AG10803 (cell line): ENCODE measurements at places on chromosomes 2 and 18.

- no peak for DNase-seq
Observed at GRCh38 chr2:29112379-29112778, 2.8 kb upstream of the CLIP4 start.

DNA sequence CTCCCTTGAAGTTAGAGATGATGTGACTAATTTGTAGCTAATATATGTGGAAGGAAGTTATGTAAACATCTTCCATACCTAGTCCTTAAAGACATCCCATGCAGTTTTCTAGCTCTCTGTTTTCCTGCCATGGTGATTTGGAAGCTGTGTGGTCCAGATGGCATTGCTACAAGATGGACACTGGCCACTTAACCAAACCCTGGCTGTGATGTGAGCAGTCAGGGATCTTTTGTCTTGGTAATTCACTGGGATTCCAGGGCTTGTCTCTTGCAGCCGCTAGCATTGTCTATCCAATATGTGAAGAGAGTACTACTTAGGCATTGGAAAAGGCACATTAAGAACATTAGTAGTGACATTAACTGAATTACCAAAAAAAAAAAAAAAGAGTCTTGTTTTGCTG is 139.9 kb upstream of the DOCK10 start:
- DNase-seq, result no peak

- no peak for DNase-seq
Observed at GRCh38 chr2:121254748-121255147, 30.3 kb downstream of the TFCP2L1 start.

GRCh38 chr2:117714110-117714509 is 100.4 kb upstream of the DDX18 start:
- DNase-seq, result no peak

DNA sequence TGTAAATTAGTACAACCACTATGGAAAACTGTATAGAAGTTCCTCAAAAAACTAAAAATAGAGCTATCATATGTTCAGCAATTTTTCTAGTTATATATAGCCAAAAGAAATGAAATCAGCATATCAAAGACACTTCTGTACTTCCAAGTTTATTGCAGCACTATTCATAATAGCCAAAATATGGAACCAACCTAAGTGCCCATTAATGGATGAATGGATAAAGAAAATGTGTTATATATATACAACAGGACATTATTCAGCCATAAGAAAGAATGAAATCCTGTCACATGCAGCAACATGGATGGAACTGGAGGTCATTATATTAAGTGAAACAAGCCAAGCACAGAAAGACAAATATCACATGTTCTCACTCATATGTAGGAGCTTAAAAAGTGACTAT is 112.6 kb downstream of the MDH1 start:
- DNase-seq, result no peak

DNA sequence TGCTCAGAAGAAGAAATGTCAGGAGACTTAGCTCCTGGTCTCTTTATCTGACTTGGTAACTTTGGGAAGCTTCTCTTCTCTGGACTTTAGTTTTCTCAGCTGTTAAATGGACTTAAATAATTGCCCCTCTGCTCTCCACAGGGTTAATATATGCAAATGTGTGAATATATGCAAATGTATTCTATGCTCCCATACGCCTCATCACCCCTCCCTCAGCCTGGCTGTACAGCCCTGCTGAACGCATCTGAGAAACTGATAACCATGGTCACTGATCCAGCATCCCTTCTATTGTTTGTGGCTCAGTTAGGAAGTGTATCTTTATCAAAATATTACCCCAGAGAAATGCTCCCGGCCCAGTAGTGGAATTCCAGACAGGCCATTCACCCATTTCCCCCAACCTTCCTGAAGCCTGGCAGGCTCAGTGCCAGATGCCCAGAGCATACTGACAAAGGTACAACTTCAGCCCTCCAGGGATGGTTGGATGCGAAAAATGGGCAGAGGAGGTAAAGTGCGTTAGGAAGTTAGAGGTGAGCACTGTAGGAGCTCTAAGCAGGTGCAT is 103.4 kb downstream of the DYSF start:
- DNase-seq, result no peak

DNA sequence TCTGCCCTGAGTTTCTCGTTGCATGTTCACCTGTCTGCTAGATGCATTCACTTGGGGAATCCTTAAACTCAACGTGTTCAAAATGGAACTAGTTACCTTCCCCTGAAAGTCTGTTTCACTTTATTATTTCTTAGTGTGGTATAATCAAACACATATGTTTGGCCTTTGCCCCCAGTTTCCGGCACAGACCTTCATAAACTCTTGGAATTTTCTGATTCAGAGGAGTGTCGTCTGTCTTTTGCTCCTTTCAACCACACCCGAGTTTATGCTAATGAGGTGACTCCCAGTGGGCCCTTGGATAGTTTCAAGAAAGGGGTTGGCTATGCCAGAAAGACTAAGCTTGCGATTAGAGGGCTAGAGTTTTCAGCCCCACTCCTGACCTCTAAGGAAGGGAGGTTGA is 198.9 kb downstream of the CDCA7 start:
- peak; percentile 67 for DNase-seq

- no peak for DNase-seq
Observed at GRCh38 chr18:45004546-45005080, 323.9 kb downstream of the SETBP1 start.

GRCh38 chr2:152406836-152407161 is 71.8 kb downstream of the FMNL2 start:
- no peak for DNase-seq

DNA sequence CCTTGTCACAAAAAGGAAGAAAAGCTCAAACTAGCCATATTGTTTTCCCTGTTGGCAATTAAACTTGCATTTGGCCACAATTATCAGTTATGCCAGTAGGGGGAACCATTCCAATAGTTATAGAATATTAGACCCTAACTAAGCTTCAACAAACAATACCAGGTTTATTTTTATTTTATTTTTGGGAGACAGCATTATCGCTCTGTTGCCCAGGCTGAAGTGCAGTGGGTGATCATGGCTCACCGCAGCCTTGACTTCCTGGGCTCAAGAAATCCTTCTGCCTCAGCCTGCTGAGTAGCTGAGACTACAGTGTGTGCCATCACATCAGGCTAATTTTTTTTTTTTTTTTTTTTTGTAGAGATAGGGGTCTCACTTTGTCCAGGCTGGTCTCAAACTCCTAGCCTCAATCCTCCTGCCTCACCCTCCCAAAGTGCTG is 102.1 kb downstream of the ATAD2B start:
- peak; percentile 54 for DNase-seq

GRCh38 chr2:169509298-169509885 is at the start of gene KLHL41:
KLHL41 (plus strand) TSS chr2:169509702; CDS start chr2:169509779, 77 bp downstream.
- peak; percentile 19 for DNase-seq

DNA sequence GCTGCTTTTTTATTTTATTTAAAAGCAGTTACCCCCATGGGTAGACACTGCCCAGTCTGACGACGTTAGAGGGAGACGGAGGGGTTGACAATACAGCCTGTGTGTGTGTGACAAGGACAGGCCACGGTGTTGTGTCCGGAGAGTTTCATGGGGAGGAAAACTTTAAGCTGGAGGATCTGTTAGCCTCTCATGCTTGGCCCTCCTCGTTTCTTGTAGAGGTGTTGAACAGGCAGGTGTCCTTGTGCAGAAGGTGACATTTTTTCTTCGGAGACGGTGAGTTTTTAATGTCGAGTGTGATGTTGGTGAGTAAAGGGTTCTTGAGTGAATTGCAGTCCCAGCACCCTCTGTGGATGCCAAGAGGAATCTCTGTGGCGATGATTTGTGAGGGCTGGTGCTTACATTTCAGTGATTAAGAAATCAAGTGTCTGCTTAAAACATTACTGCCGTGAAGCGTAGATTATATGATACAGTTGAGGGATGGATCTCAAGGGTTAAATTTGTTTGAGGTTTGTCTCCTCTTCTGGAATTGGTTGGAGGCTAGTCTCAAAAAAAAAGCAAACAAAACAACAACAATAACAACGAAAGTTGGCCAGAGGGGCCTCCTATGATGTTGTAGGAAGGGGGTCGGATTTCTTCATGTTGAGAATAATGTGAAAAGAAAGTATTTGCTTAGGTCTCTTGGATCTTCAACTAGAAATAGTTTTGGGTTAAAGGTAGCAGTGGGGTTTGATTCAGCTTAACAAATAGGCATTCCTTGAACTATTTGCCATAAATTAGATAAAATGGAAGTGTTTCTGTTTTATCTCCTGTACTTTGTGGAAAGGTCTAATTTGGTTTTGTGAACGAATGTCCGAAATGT is 1.6 kb downstream of the NCOA1 start:
- no peak for DNase-seq

GRCh38 chr2:162164802-162165201 is 12.8 kb upstream of the GCG start:
- peak; percentile 30 for DNase-seq

- DNase-seq, result no peak
Observed at GRCh38 chr2:173829727-173830126, 135.4 kb downstream of the SP3 start.

GRCh38 chr2:48587560-48587959 is 30.1 kb upstream of the GTF2A1L start:
- DNase-seq, result no peak

GRCh38 chr18:24200494-24201290 is 61.8 kb downstream of the CABYR start:
- no peak for DNase-seq

DNA sequence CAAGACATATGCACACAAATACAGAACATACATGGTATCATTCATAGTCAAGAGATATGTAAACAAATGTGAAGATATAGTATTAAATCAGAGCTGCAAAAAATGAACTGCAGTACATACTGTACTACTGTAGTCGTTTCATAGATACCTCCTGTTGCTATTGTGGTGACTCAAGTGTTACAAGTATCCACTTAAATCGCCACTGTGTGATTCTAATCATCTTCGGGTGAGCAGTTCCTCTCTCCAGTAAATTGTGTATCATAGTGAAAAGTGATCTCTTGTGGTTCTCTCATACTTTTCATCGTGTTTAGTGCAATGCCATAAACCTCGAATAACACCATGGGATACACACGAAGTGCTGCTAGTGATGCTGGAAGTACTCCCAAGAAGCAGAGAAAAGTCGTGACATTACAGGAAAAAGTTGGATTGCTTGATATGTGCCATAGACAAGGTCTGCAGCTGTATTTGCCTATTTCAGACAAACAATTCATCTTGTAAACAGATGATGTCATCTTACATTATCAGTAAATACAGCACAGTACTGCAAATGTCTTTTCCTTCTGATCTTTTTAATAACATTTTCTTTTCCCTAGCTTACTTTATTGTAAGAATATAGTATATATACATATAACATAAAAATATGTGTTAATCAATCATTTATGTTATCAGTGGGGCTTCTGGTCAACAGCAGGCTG is 222.2 kb downstream of the BCL11A start:
- DNase-seq, result no peak

- DNase-seq, result no peak
Observed at GRCh38 chr2:71078624-71079023, 10.2 kb downstream of the NAGK start.

- no peak for DNase-seq
Observed at GRCh38 chr2:106847366-106847765, 38.6 kb downstream of the ST6GAL2 start.

DNA sequence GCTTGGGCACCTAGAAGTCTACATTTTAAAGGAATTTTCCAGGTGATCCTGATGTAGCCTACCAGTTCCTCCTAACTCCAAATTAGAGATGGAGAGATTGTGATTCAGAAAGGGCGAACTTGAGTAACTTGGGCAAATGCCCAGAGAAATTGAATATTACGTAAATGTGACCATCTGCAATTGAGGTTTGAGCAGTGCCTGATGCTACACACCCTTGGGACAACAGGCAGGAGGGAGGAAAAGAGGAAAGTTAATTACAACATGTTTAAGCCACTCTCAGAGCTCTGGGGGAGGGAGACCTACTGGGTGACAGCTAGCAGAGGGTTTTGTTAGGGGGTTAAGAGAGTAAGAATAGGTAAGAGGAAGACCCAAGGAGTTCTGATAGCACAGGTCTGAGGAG is 208.9 kb downstream of the LPIN1 start:
- DNase-seq, result peak; percentile 82

- DNase-seq, result peak; percentile 74
Observed at GRCh38 chr2:46002507-46002883, 294.7 kb upstream of the EPAS1 start.

DNA sequence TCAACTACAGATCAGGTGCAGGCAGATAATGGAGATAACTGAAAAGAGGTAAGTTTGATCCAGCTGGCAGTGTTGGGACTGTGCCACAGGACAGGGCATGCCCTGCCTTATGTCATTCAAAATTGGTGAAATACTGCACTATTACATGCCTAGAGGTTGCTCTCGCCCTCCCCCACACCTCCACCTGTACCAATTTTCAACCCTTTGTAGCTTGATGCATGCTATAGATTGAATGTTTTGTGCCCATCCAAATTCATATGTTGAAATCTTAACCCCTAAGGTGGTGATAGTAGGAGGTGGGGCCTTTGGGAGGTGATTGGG is 72.1 kb upstream of the LYPD6B start:
- DNase-seq, result no peak

GRCh38 chr2:200212862-200213425 is 93.5 kb upstream of the SPATS2L start:
- DNase-seq, result no peak

- DNase-seq, result no peak
Observed at GRCh38 chr18:13253786-13254688, 35.5 kb downstream of the LDLRAD4 start.

DNA sequence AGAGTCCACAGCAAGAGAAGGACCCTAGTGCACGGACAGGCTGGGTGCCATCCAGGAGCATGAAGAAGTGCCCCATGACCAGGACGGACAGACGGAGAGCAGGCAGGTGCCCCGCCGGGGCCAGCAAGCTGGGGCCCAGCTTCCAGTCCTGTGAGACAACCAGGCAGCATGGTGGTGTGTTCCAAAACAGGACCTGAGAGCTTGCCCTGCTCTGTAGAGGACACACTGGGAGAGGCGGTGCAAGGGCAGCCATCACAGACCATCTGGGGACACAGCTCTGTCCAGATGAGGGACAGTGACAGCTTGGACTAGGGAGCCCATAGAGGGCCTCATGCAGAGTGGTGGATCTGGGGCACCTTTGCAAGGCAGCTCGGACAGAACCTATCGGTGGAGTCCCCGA is 279.8 kb downstream of the EIPR1 start:
- no peak for DNase-seq

DNA sequence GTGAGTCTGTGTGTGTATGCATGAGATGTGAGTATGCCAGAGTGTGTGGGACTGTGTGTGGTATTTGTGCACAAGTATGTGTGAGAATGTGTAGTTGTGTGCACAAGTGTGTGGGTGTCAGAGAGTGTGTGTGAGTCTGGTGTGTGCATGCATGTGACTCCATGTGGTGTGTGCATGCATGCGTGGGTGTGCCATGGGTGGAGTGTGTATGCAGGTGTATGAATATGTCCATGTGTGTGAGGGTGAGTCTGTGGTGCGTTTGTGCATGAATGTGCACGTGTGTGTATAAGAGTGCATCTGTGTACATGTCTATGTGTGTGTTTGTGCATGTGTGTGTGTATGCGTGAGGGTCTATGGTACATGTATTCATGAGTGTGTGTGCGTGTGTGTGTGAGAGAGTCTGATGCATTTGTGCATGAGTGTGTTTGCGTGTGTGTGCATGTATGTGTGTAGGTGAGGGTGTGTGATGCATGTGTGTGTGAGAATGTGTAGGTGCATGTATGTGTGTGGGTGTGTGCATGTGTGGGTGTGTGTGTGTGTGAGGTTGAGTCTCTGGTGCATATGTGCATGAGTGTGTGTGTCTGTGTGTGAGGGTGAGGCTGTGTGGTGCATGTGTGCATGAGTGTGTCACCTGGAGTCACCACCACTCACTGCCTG is 226.8 kb downstream of the LDLRAD4 start:
- no peak for DNase-seq

GRCh38 chr2:150994076-150994475 is 267.6 kb downstream of the RBM43 start:
- peak; percentile 62 for DNase-seq

GRCh38 chr2:10897956-10898355 is 13.8 kb upstream of the KCNF1 start:
- peak; percentile 25 for DNase-seq

- no peak for DNase-seq
Observed at GRCh38 chr2:173349287-173349686, 5.4 kb upstream of the CDCA7 start.
